Adrenal gland (tissue), 19 donors: ENCODE measurements at places on chromosomes 5 and 9. TPM values are rescaled to one million over a fixed set of nuclear protein-coding genes. Genes with fewer than 3 reads are reported as not detected.

Gene KCNV2
- not detected for total RNA-seq

Gene ADAMTS2
- total RNA-seq: 35.0 TPM

Gene KYAT1
- total RNA-seq: 8.9 TPM

Gene PCDHB8
- total RNA-seq: 0.83 TPM

Gene MLANA
- total RNA-seq: not detected

Gene LCN6
- 25.4 TPM for total RNA-seq

Gene IL4
- not detected for total RNA-seq

Gene LECT2
- not detected for total RNA-seq

Gene ATP10B
- 0.10 TPM for total RNA-seq

GRCh38 chr5:1639757-1640156 is 116.0 kb upstream of the LPCAT1 start:
- no peak for DNase-seq

DNA sequence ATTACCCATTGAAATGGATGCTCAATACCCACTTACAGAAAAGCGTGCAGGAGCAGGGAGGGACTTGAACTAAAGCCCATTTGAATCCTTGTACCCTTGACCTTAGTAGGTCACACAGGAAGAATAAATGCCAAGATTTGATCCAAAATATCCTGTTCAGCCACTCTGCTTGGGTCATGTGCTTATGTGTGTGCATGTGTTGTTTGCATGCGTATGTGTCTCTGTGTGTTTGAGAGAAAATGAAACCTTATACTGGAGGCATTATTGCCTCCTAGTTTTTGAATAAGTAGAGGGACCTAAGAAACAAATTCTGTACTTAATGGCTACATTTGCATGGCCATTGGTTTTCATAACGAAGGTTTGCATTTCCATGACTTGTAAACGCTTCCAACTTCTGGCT is 63.4 kb upstream of the TRIM32 start:
- no peak for DNase-seq

DNA sequence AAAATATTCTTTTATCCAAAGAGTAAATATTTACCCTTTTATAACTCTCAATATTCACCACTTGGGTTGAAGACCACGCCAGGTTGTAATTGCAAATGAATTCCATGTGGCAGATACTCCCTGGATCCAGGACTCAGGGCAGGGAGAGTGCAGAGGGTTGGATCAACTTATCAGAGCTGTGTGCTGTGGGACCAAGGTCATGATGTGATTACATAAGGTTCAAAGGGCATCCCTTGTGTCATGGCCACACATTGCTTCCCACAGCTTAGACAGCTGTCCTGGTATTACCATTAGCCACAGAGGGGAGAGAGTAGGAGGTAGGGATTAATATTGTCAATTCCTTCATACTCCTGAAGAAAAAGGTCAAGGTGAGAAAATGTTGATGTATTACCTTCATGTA is 133.9 kb downstream of the JAKMIP2 start:
- DNase-seq: no peak

DNA sequence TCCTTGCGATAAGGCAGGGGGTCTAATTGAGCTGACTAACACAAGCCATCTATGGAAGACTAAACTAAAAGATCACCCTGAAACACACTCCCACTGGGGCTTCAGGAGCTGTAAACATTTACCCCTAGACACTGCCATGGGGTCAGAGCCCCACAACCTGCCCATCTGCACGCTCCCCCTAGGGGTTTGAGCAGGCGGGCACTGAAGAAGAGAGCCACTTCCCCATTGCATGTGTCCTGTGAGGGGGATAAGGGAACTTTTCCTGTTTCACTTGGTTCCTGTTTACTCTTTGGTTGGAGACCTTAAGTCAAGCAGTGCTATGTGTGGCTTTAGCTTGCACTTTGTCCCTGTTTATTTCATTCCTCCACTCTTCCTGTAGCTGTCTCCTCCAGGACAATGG is 1929.5 kb upstream of the CDH9 start:
- no peak for DNase-seq

- no peak for DNase-seq
Observed at GRCh38 chr5:180153991-180154390, 55.0 kb downstream of the RASGEF1C start.

DNA sequence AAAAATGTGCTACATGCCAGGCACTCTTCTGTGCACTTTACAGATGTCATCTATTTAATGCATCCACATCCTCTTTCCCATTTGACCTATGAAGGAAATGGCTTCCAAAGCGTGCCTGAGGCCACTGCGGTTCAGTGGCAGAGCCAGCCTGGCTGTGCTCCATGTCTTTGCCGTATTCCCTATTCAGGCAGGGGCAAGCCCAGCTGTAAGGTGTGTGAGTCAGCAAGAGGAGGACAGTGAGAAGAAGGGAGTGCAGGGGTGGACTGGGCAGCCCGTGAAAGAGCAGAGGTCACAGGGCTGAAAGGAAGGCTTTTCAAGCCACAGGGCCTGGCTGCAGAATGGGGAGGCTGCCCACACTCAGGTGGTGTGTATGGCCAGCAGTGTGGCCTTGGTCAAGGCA is 91.7 kb downstream of the HRH2 start:
- no peak for DNase-seq

DNA sequence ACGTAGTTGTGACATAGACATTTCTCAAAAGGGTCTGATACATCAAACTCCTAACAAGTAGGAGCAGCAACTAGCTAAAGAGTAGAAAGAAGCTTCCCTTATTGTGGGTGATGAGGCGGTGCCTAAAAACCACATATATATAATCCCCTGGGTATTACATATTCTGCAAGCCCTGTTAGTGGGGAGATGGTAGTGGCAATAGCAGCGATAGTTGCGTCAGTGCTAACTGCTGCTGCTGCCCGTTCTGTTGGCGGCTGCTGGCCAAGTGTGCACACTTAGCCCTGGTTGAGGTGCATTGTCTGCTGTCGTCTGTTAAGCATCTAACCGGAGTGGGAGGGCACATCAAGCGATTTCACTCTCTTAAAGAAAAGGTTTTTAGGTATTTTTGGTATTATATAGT is 35.8 kb downstream of the VLDLR start:
- DNase-seq: no peak

GRCh38 chr5:121055586-121055985 is 591.5 kb downstream of the PRR16 start:
- no peak for DNase-seq

DNA sequence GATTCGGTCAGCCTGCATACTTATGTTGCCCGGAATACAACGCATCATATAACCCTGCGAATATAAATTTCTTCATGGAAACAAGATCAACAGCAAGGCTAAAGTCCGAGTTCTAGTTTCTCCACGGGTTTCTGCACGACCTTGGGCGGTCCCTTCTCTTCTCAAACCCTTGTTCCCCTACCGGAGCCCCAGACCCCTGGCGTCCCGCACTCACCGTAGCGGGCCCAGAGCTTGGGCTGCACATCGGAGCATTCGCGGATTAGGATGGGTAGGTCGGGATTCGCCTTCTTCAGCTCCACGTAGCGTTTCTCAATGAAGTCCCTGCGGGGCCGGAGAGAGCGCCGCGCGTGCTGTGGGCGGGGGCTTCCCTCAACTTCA is 399 bp downstream of the NDUFA2 start:
- no peak for DNase-seq

- DNase-seq: no peak
Observed at GRCh38 chr5:51495672-51496071, 112.4 kb downstream of the ISL1 start.

GRCh38 chr5:146877178-146877681 is 1.3 kb downstream of the PPP2R2B start:
- DNase-seq: no peak

DNA sequence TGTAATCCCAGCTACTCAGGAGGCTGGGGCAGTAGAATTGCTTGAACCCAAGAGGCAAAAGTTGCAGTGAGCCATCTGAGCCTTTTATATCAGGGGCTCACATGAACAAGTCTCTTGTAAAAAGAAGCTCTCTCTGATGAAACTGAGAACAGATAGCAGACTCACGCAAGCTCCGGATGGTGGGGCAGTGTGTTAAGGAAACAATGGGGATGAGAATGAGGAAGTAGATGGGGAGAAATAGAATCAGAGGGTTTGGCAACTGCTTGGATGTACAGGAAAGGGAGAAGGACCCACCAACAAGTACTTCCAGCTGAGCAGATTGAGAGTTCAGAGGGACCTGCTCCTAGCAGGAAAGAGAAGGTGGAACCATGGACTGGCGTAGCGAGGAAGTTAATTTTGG is 18.6 kb downstream of the TMEM252 start:
- DNase-seq: no peak

GRCh38 chr5:118628660-118629354 is 359.5 kb downstream of the DTWD2 start:
- no peak for DNase-seq

GRCh38 chr5:109328626-109329025 is 81.1 kb downstream of the PJA2 start:
- DNase-seq: no peak

DNA sequence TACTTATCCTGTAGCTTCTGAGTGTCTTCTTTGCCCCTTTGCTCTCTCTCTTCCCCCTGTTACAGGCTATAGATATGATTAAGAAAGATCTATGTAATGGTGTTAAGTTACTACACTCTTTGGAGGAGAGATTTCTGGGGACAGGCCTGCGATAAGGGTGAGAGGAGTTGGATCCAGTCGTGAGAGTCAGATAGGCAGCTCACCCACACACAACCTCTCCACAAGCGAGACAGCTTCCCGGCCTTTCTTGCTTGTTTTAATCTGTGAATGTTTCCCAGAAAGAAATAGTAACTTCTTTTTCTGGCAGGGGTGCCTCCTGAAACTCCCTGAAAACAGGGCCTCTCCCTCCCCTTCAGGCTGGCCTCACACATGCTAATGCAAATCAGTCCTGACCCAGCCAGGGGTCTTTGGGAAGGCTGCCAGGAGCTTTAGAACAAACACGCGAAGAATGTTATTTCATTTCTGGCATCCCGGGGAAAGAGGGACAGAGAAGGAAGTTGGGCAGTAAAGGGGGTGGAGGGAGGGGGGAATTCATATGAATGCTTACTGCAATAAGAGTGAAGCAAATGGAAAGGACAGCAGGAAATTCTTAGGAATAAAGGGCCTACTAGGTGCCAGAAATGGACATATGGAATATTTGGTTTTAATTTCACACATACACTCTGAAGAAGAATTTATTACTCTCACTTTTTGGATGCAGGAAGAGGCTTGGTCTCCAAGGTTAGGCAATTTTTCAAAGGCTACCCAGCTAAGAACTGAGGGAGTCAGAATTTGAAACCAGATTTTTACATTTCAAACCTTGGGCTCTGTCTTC is 215.8 kb upstream of the TRIM32 start:
- DNase-seq: peak; percentile 77

GRCh38 chr5:97528941-97529340 is 345.9 kb upstream of the RIOK2 start:
- no peak for DNase-seq

- no peak for DNase-seq
Observed at GRCh38 chr5:132759114-132760048, 12.2 kb downstream of the CCNI2 start.

DNA sequence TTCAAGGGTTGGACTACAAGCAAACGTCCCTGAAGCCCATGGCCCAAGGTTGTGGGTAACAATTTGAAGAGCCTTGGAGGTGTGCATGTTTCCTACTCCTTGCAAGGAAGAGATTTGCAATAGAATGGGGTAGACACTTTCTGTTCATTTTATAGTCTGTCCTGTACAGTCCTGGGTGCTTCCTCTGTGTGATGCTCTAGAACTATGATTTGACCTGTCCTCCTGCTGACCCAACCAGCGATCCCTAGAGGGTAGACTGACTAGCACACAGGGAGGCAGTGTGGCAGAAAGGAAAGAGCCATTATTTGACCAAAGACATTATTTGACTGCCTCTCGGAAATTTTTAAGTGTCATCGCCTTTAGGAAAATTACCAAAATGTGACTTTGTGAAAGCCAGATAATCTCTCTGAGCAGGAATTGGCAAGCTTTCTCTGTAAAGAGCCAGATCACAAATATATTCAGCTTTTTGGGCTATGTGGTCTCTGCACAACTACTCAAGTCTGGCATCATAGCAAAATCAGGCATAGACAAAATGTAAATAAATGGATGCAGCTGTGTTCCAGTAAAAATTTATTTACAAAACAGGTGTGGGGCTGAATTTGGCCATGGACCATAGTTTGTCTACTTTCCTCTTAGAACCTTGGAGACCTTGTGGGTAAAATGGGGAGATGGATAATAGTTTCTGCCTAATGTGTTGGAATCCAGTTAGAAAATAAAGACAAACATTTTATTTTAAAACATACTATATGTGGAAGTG is 106.8 kb downstream of the DMRT2 start:
- no peak for DNase-seq

DNA sequence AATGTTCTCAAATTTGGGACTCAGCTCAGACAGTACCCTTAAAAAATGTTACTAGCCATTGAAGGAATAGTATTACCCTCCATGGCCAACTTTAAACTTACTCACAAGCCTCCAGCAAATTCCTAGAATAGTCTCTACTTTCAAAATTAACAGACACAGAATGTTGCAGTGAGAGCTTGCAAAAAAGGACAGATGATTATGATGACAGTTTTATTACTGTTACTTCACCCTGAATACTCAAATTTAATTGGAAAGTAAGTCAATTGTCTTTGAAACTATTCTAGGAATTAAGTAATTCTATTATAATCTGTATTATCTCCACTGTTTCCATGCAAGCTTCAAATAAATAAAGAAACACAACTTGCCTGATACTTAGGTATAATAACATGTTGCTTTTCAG is 288.3 kb downstream of the SLF1 start:
- DNase-seq: no peak

DNA sequence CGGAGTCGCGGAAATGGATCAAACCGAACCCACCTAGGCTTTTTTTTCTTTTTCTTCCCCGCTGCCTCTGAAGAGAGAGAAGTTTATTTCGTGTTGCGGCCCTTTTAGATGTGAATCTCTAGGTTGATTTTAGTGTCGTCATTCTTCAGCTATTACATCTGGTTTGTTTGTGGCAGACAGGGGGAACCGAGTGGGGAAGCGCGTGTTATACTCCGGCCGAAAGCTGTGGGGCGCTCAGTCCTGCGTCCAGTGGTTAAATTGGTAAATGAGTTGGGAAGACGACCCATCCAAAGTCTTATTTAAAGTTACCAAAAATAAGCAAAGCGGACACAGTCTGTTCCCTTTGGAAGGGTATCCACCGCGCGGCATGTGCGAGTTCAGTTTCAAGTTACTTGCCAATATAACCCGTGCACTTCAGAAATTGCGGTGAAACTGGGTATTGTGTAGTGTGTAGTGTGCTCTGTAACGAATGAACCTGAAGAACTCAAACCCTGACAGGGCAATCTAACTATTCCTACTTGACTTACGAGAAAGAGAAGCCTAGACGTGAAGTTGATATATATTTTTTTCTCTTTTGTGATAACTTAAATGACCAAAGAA is 1.3 kb downstream of the MAN2A1 start:
- peak; percentile 84 for DNase-seq

DNA sequence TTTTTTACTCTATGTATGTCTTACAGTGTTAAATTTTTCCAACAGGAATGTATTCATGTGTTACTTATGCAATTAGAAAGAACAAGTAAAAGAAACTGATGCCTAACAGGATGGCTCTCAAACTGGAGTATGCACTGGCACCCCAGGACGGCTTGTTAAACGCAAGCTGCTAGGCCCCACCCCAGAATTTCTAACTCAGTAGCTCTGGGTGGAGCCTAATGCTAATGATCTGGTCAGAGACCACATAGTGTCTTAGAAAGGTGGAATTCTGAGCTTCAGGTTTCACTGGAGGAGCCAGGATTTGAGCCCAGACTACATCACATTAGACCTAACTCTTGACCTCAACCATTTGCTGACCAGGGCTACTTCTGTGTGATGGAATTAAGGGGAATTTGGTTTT is 34.4 kb downstream of the SHC3 start:
- no peak for DNase-seq

- DNase-seq: no peak
Observed at GRCh38 chr9:113578882-113579282, 115.4 kb downstream of the RGS3 start.
